ENCODE measurements at places on chromosomes 5 and 9. TPM values are rescaled to one million over a fixed set of nuclear protein-coding genes. Genes with fewer than 3 reads are reported as not detected.

DNA sequence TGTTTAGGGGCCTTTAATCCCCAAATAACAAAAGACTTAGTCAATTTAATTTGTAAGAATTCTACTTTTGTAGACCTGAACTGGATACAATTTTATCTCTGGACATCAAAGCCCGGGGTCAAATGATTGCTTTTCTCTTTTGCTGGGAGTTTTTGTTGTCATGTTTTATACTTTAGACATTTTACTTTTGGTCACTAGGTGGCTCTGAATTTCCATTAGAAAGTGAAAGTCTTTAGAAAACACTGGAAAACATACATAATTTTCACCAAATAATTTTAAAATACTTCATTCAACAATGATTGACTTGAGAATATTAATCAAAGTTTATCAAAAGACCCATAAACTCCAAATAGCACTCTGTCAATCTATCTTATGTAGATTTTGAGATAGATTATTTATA is 2.8 kb upstream of the PCA3 start:
- H3K27ac ChIP-seq: no peak overlapping the region
- no peaks in the 10 kb centered on the region for H3K36me3 ChIP-seq
- H3K4me1 ChIP-seq: no peaks in the 10 kb centered on the region
- no peak for DNase-seq
- H3K27me3 ChIP-seq: peaks cover 2% of the 10 kb centered on the region

DNA sequence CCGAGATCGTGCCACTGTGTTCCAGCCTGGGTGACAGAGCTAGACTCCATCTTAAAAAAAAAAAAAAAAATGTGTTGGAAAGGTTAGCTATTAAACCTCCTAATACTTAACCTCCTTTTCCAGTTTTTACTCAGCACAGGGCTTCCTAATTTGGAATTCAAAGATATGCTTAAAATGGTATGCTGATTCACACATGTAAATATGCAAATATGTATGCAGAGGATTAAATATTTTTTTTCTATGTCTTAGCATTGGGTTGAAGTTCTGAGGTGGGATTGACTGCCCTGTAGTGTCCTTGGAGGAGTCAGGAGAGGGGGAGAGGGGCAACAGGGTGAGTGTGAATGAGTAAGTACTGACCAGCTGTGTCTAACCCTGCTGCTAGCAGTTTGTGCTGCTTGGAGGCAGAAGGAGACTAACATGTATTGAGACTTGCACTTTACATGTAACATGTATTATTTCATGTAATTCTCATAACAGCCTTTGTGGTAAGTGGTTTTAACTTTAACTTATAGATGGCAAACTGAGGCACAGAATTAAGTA is 63.2 kb downstream of the SLC44A1 start:
- DNase-seq: no peak
- no peaks in the 10 kb centered on the region for H3K4me1 ChIP-seq
- H3K4me3 ChIP-seq: no peak overlapping the region

DNA sequence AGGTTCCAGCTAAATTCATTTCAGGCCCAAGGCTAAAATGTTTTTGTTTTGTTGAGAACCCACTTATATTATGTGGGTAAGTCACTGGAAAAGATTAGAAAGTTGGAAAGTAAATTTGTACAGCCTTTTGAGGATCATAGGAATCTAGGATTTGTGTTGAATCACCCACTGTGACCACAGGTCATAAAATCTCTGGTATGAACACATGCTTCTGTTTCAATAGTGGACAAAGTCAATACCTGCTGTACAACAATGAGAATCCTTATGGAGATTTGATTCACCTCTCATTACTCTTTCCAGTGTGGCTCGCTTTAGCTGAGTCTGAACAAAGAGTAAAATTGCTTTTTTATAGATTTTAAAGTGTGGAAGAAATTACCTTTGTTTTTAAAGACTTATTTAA is 369.5 kb downstream of the TMEM167A start:
- H3K4me3 ChIP-seq: no peak overlapping the region
- no peaks in the 10 kb centered on the region for H3K36me3 ChIP-seq
- no peak for DNase-seq
- no peak overlapping the region for H3K27ac ChIP-seq
- no peaks in the 10 kb centered on the region for H3K27me3 ChIP-seq

DNA sequence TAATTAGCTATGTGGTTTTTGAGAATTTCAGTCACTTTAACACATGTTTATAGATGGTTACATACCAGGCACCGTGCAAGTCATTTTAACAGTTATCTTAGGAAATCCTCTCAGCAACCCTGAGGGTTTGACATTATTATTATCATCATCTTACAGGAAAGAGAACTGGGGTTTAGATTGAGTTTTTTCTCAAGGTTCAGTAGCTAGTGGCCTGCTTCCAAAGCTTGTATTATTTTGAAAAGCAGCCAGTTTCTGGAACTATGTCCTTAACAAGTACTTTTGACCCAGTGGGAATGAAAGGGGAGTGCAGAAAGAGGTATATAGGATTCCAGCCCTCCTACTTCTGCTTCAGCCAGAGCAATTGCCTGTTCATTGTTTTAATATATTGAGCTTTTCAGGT is 157.5 kb downstream of the COMMD10 start:
- no peaks in the 10 kb centered on the region for H3K27me3 ChIP-seq
- H3K36me3 ChIP-seq: peaks cover 35% of the 10 kb centered on the region
- H3K27ac ChIP-seq: no peak overlapping the region

- H3K4me3 ChIP-seq: no peak overlapping the region
- H3K27ac ChIP-seq: no peak overlapping the region
- peaks cover 19% of the 10 kb centered on the region for H3K4me1 ChIP-seq
- no peaks in the 10 kb centered on the region for H3K27me3 ChIP-seq
- DNase-seq: no peak
Observed at GRCh38 chr5:1511651-1512540, 11.9 kb downstream of the LPCAT1 start.

DNA sequence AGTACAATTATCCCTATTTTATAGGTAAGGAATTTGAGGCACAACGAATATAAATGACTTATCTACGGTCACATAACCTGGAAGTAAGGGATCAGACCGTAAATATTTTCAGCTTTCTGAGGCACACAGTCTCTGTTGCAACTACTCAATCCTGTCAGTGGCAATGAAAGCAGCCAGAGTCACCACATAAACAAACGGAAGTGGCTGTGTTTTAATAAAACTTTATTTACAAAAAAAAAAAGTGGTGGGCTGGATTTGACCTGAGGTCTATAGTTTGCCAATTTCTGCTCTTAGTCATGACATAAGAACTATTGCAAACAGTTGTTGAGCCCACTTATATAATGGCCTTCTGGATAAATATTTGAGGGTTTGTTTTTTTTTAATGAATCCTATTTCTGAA is 29.6 kb downstream of the ZNF366 start:
- no peaks in the 10 kb centered on the region for H3K36me3 ChIP-seq
- no peak for DNase-seq
- peaks cover 14% of the 10 kb centered on the region for H3K27me3 ChIP-seq
- no peak overlapping the region for H3K4me3 ChIP-seq
- H3K27ac ChIP-seq: no peak overlapping the region

DNA sequence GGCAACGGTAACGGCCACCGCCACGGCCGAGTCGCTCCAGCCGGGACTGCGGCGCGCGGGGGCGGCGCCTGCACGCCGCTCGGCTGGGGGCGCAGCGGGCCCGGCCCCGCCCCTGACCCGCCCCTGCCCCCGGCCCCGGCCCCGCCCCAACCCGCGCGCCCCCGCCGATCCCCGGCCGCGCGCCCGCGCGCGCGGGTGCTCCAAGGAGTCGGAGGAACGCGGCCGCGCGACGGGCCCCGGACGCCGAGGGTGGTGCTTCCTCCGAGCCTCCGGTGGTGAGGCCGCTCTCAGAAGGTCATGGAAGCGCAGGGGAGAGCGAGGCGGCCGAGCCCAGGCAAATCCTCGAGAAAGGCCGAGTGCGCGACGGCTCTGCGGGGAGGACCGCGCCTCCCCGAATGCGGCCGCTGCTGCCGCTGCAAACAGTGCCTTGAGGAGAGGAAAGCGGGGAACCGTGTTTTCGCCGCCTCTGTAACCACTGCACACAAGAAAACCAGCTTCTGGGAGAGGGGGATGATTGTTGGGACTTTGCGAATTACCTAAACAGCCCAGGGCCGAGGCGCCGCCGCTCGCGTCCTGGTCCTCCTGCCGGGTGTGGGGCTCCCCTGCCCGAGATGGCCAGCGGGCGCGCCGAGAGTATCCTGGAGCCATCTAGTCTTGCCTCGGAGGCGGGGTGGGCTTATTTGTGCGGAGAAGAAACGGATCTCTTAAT is at the start of gene LIFR:
Gene LIFR, minus strand, starts transcription at position 48 of the 709 bp plus-strand sequence. CDS start 25,999 bp downstream, outside the sequence.
- peak; percentile 58 for DNase-seq
- H3K36me3 ChIP-seq: no peaks in the 10 kb centered on the region
- H3K4me3 ChIP-seq: peak within 1 kb of the TSS; percentile 71
- H3K4me1 ChIP-seq: peaks cover 9% of the 10 kb centered on the region
- peaks cover 61% of the 10 kb centered on the region for H3K27me3 ChIP-seq

DNA sequence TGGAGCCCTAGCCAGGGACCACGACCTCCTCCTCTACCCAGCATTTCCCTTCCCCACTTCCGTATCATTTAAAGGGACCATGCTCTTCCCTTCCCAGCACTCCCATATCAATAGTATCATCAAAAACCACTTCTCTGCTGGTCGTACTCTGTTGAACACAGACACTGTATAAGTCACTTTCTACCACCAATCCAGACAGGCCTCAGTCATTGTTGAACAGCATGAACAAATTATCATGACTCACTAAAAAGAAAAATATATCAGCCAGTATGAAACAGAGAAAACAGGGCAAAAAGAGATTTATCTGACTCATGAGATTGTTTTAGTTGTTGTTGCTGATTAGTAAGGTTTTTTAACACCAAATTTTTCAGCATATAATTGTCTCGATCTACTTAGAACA is 89.8 kb downstream of the CDKN2A start:
- no peaks in the 10 kb centered on the region for H3K27me3 ChIP-seq
- no peaks in the 10 kb centered on the region for H3K4me1 ChIP-seq
- DNase-seq: no peak
- H3K27ac ChIP-seq: no peak overlapping the region
- peaks cover 33% of the 10 kb centered on the region for H3K36me3 ChIP-seq
- H3K4me3 ChIP-seq: no peak overlapping the region

DNA sequence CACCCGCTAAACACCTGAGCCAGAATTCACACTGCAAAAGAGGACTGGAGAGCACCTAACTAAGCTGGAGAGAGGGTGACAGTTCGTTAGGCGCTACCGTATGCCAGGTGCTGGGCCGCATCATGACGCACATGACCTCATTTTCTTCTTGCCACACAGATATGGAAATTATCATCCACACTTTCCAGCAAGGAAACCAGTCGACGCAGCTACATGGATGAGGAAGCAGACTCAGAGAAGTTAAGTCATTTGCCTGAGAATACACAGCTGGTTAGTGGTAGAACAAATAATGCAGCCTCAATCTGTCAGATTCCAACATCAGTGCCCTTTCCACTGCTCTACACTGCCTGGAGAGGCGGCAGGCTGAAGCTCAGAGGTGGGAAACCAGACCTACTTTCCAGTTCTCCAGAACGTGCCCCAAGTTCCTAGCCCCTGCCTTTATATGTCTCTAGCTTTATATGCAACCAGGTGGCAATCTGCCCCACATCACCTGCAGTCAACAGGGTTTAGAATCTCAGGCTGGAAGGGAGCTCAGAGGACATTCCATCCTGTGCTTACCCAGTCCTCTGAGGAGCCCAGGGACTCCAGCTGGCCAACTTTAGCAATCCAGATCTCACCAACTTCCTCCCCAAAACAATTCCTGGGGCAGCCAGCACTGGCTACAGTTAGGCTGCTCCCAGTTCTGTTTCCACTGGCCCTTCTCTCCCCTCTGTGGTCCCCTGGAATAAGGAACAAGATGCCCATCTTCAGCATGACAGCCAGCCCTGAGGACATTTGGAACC is 8.8 kb downstream of the TNIP1 start:
- no peaks in the 10 kb centered on the region for H3K27me3 ChIP-seq
- peaks cover 68% of the 10 kb centered on the region for H3K36me3 ChIP-seq
- peaks cover 89% of the 10 kb centered on the region for H3K4me1 ChIP-seq
- no peak overlapping the region for H3K4me3 ChIP-seq

CDKN2B gene
- not detected for total RNA-seq

PAX5 gene
- 0.95 TPM for total RNA-seq

PCDHA6 gene
- not detected for total RNA-seq
